CD4-positive, alpha-beta T cell treated with Interleukin-15 for 4 hours (primary cell): ENCODE measurements at places on chromosomes 13 and 19.

DNA sequence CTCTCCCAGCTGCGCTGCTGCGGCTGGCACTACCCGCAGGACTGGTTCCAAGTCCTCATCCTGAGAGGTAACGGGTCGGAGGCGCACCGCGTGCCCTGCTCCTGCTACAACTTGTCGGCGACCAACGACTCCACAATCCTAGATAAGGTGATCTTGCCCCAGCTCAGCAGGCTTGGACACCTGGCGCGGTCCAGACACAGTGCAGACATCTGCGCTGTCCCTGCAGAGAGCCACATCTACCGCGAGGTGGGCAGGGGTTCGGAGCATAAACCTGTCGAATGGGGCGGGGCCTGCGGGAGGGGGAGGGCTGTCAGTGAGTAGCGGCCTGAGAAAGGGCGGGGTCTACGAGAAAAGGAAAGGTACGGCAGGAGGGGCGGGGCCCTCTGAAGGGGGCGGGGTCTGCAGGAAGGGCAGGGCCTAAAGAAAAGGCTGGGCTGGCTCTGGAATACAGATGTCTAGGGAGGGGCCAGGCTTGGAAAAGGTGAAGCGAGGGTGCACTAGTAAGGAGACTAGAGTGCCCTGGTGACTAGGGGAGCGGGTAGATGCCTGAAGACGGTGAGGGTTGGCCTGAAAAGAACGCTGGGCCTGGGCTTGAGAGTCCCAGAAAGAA lies 3.6 kb downstream of the CD37 start:
- DNase-seq, result no peak

GRCh38 chr19:827314-827709 lies 325 bp upstream of the AZU1 start:
- DNase-seq, result no peak

- DNase-seq, result no peak
These were observed 21.2 kb downstream of the PGPEP1 start for GRCh38 chr19:18361646-18362045.

DNA sequence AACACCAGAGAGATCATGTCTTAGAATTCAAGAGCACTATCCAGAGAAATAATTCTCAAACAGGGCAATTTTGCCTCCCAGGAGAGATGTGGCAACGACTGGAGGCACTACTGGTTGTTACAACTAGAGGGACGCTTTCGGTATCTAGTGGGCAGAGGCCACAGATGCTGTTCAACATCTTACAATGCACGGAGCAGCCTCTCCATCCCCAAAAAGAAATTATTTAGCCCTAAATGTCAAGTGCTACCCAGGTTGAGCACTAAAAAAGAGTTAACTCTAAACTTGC lies 78.6 kb downstream of the ABCC4 start:
- DNase-seq, result no peak

DNA sequence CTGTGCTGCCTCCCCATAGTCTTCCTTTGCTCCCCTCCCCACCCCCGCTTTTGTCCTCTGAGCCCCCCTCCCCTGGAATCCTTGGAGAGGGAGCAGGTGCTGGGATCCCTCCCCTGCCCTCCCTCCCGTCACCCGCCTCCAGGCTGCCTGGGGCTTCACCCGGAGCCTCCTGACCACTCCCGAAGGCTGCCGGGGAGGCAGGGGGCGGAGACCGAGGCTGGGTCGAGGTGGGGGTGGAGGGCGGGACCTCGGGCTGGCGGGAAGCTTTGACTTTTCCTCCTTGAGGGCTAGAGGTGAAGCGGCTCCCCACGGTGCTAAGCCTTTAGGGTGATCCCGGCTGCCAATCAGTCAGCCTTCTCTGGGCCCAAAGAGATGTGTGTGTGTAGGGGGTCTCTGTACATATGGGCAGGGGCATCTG lies 1.5 kb downstream of the KMT5C start:
- DNase-seq, result peak; percentile 49

DNA sequence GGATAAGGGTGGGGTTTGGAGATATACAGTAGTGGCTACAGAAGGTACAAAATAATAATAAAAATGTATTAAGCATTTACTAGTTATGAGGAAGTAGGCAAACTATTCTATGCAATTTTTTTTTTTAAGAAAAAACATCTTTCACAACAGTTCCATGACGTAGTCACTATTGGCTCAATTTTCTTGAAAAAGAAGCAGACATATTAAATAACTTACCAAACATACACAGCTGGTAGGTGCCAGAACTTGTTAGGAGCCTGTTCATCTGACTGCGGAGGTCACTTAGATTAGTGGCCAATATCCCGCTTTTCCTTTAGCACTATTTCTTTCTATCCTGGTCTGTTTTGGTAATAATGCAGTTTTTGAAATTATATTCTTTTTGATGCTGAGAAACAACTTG lies 593.5 kb downstream of the KCTD12 start:
- DNase-seq, result no peak

- no peak for DNase-seq
These were observed 1.4 kb upstream of the HSH2D start for GRCh38 chr19:16142032-16142580.

GRCh38 chr19:42280815-42281145 lies 11.7 kb downstream of the CIC start:
- no peak for DNase-seq

DNA sequence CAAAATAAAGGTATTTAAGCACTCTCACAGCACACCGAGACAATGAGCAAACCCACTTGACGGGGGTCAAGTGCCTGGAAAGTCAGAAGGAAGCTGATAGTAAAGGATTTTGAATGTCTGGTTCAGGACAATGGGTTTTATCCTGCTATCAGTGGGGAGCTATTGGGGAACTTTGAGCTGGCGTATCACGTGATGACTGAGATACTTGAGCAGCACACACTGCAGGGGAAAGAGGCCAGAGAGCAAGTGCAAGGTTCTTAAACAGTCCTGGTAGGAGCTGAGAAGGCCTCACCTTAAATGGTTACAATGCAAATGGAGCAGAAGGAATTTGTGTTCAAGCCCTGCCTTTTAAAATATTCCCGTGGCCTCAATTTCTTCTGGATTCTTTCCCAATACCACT lies 225.3 kb downstream of the LACC1 start:
- no peak for DNase-seq

DNA sequence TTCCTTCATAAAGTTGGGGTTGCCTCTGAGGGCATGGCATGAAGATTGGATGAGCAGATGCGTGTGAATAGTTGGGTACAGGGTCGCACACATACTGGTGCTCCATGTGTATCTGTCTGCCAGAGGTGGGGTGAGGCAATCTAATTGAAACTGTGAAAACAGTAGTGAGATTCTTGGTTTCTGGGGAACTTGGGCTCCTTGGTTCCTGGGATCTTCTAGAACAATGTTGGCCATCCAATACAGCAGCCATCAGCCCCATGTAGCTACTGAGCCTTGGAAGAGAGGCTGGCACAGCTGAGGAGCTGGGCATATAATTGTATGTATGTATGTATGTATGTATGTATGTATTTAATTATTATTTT lies 616 bp downstream of the FCHO1 start:
- DNase-seq, result no peak

GRCh38 chr13:106561551-106562170 lies 6.3 kb downstream of the ARGLU1 start:
- DNase-seq, result peak; percentile 36

DNA sequence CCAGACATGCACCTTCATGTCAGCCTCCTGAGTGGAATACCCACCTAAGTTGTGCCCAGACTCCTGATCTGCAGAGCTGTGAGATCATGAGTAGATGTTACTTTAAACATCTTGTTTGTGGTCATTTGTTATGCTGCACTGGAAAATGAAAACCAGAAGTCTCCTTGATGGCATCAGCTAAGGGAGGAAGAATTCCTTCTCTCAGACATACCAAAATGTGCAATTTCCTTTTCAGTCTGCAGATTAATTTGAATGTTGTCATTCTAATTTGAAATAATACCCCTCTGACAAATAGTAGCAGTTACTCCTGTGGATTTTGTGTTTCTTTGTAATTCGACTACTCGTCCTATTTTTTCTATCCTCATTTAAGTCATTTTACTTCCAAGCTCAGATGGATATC lies 59.3 kb downstream of the ITGBL1 start:
- DNase-seq, result no peak

- DNase-seq, result no peak
These were observed 104.6 kb upstream of the ZNF98 start for GRCh38 chr19:22526661-22527272.

DNA sequence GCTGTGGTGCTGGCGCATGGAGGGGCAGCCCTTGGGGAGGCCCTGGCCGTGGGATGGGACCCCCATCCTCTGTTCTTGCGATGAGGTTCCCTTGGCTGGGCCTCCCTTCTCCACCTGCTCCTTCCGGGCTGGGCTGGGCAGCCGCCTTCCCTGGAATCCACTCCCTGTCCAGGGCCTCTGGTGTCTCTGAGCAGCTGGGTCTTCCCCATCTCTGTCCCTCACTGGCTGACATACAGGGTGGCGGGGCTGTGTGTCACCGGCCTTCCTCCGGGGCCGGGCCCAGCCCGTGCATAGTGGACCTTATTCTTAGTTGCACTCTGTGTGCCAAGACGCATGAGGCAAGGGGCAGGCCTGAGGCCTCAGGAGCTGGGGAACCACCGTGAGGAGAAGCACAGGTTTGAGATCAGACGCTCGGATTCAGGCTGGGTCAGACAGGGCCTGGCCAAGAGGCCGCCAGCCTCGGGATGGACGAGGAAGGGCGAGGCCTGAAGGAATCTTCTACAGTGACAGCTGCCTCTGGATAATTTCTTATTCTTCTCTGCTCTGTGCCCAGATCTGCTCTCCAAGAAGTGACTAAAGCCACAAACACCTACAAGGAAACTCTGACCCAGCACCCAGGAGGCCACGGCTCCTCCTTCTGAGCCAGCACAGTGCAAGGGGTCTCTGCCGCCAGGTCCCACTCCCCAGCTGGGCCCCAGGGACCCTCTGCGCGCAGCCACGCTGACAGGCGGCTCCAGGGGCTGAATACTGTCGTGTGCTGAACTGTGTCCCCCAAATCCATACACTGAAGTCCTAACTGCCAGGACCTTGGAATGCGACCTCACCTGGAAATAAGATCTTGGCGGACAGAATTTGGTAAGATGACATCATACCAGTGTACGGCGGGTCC lies 11.0 kb downstream of the SGTA start:
- no peak for DNase-seq

GRCh38 chr19:18390065-18390907 lies 4.3 kb downstream of the GDF15 start:
- DNase-seq, result no peak

DNA sequence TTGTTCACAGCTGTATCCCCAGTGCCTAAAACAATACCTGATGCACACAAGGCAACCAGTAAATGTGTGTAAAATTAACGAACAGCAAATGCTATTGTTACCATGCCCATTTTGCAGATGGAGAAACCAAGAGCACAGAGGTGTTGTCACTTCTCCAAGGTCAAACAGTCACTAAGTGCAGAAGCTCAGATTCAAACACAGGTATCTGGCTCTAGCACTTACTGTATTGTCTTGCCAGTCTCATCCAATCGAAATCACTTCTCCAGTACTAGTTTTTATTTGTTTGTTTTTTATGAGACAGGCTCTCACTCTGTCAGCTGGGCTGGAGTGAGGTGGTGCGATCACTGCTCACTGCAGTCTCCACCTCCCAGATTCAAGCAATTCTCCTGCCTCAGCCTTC lies 13.7 kb downstream of the PLD3 start:
- no peak for DNase-seq

DNA sequence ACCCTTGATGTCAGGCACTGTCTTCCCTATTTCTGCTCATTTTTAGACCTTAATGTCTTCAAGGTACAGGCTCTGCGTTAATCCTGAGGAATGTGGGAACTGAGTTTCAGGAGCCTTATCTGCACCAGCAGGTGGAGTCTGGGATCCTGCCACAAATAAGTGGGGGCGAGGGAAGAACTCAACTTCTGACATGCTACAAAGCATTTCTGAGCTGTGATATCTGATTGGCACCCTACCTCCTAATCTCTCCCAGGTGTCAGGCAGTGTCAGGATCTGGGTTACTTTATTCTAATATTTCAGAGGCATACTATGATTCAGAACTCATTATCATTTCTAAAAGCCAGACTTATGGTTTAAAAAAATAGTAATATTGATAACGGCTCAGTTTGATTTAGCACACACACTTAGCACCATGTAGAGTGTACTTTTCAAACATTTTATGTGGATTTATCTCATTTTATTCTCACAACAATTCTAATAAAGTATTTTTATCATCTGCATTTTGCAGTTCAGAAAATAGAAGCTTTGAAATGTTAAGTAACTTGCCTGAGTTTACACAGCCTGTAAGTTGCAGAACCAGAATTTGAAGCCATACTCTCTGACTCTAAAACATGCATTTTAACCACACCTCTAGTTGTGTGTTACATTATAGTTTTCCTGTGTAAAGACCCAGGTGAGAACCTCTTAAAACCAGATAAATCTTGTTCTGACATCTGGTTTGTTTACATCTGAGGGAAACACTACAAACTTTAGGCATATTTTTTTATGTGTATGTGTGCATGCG lies 358.6 kb downstream of the TDRD3 start:
- DNase-seq, result no peak

GRCh38 chr13:33543631-33544265 lies 258.2 kb upstream of the STARD13 start:
- DNase-seq, result no peak

DNA sequence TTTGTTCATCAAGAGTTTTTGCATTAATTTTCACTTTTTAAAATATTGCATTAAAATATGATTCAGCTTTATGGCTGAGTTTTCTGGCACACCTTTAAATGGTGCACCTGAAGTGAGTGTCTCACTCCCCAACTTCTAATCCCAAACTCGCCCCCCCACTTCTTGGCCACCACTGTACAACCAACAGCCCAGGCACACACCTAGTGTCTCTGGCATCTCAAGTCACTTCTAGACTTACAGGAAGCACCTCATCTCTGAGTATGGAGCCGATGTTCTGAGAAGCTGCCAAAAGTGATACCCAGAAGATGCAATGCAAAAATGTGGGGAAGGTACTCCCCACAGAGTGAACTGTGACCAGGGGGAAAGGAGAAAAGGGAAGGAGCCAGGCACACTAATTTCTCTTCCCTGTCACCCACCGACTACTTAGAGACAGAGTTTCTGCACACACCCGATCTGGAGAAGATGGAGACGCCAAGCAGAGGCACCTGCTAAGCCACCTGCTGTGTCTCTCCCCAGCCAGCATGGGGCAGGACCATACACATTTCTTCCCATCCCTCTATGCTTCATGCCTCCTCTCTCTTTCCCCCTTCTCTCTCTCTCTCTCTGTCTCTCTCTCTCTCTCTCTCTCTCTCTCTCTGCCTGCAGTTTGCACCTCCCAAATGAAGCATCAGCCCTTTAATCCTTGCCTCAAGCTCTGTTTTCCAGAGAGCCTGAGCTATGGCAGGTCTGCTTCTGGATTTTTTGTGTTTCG lies 155.3 kb upstream of the ZNF507 start:
- no peak for DNase-seq

DNA sequence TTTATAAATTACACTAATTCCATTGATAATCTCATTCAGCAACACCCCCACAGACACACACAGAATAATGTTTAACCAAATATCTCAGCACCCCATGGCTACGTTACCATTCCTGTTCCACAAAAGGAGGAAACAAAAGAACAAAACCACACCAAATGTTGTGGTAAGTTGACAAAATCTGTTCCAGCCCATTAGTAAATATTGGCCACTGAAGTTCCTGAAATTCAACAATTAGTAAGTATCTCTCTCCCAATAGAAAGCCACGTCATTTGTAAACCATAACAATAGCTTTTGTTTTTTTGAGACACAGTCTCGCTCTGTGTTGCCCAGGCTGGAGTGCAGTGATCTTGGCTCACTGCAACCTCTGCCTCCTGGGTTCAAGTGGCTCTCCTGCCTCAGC lies 2.3 kb upstream of the FCAR start:
- DNase-seq, result no peak
